ENCODE measurements at places on chromosomes 5 and 9.
A peak's percentile ranks its signal among the peaks of the same experiment; 100 is the strongest.

DNA sequence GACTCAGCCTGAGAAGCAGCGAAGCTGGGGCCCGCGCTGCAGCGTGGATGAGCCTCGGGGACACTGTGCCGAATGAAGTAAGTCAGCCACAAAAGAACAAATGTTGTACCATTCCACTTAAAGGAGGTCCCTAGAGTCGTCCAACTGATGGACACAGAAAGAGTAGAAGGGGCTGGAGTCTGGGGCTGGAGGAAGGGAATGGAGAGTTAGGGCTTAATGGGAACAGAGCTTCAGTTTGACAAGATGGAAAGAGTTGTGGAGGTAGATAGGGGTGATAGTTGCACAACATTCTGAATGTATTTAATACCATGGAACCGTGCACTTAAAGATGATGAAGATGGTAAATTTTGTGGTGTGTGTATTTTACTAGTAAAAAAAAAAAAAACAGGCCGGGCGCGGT, 119.9 kb downstream of the EHMT1 start:
- DNase-seq: no peak

GRCh38 chr5:151383011-151383410, 35.7 kb upstream of the SLC36A2 start:
- no peak for DNase-seq

- DNase-seq: no peak
These were observed 66.5 kb downstream of the TNPO1 start for GRCh38 chr5:72882989-72883388.

DNA sequence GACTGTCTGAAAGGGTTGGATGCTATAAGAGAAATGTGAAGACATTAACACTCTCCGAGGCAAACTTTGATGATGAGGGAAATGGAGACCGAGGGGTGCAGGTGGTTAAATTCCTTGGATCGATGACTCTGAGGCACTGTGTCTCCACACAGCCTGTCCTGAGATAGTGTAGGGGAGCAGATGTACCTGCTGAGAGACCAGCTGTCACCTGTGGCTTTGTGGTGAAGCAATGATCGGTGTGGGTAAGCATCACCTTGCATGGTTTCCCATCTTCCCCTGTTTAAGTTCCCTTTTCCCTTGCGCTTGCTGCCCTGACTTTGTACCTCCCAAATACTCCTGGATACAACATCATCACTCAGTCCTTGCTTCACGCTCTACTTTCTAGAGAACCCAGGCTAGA, 9.8 kb upstream of the MIER3 start:
- no peak for DNase-seq

GRCh38 chr5:94191604-94192003, 426.8 kb downstream of the KIAA0825 start:
- DNase-seq: no peak

- DNase-seq: no peak
These were observed 30.9 kb upstream of the SEMA6A start for GRCh38 chr5:116605310-116606070.

DNA sequence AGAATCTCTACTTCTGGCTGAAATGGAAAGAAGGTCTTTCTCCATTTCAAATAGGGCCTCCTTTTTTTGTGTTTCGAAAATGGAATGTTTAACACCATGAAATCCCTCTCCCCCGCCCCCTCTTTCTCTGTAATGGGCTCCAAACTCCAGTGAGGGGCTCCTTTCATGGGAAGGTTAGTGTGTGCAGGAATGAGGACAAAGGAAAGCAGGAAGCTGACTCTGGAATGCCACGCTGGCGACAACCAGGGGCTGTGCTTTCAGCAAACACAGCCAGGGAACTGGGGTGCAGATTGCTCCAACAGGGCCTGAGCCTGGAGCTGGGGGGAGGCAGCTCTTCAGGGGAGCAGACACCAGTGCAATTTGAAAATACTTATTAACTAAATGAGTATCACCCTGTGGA, 82.8 kb downstream of the CRB2 start:
- no peak for DNase-seq

GRCh38 chr9:130751631-130752355, 58.2 kb downstream of the EXOSC2 start:
- no peak for DNase-seq

GRCh38 chr9:138037140-138037539, 159.6 kb downstream of the CACNA1B start:
- DNase-seq: no peak

GRCh38 chr5:125485771-125486170, 739.3 kb upstream of the ZNF608 start:
- no peak for DNase-seq

DNA sequence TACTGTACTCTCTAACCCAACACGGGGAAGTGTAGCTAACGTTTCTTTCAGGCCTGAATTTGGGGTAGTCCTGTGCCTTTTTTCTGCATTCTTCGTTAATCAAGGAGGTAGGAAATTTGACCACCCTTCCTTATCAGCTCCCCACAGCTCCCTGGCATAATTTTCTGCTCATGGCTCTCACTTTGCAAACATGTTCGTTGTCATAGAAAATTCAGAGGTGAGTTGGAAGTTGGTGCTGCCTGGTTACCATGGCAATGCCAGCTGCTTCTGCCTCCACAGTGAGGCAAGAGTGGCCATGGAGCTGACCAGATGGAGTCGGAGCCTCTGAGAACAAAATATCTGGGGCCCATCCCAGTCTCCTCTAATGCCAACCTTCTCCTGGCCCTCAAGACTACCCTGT, 116.6 kb upstream of the BOD1 start:
- no peak for DNase-seq

DNA sequence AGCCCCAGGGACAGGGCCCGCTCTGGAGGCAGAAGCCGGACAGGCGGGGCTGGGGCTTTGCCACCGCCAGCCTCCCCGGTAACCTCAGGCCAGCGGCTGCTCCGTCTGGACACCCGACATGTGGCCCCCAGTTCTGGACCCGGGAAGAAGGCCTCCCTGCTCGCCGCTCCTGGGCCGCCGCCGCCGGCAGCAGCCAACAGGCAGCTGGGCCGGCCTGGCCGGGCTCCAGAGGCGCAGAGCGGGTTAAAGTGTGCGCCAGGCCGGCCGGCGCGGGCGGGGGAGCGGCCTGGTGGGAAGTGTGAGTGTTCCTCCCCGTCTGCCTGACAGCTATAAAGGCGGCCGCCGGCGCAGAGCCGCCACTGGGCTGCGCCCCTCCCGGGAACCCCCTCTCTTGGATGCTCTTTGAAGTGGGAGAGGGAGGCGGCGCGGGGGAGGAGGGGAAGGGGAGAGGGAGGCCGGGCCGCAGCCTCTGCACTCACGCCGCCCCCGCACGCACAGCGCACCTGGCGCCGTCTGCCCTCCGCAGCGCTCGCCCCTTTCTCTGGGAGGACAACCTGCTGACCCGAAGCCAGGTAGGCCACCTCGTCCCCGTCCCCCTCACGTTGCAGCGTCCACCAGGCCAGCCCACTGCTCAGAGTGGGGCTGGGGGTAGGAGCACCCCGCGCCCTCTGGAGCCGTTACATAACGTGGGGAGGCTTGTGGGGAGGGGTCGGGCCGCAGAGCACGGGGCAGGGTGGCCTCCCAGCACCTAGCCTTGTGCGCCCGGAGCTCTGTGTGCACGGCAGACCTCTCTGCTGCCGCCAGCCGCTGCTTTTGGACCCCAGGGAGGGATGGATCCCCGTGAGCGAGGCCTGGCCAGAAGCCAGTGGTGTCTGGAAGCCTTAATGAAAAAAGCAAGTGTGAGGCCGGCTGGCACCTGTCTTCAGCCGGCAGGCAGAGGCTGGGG, at the start of gene ADAMTSL2:
Gene ADAMTSL2, plus strand, starts transcription at position 359 of the 946 bp plus-strand sequence. CDS start 2,009 bp downstream, outside the sequence.
- peak; percentile 76 for DNase-seq

DNA sequence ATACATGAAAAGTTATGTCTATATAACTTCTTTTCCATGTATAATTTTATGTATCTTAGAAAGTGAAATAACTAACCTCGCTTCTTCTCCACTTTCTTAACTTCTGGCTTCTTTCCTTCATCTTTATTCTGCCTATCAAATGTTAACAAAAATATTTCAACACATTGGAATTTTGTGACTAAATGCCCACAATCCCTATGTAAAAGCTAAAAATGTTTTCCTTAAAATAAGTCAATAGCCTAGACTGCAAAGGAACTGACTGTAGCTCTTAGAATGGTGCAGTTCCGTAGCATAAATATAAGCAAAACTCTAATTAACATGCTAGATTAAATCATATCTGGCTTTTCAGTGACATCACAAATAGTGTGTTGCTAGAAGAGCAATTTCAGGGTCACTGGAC, 40.9 kb downstream of the PSIP1 start:
- no peak for DNase-seq

DNA sequence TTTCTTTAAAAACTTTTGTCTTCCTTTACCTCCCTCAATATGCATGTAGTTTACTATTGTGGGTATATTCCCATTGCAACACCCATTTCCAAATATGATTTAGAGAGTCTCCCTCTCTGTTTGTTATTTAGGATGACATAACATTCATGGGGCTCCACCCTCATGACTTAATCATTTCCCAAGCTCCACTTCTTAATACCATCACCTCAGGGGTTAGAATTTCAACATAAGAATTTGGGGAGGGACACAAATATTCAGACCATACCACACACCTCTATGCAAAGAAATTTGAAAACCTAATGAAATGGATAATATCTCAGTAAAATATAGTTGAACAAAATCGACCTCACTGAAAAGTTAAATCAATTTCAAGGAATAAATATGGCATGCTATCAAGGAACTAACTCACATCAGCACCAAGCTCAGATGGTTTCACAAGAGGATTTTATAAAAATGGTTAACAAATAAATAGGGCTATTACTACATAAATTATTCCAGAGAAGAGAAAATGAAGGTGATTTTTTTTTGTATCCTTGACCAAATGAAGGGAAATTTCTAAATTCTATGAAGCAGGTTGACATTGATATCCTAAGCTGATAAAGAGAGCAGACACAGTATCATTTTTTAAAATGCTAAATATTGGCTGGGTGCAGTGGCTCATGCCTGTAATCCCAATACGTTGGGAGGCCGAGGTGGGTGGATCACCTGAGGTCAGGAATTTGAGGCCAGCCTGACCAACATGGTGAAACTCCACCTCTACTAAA, 20.2 kb upstream of the UBTD2 start:
- DNase-seq: no peak
